ENCODE measurements at places on chromosomes 16 and 17.

DNA sequence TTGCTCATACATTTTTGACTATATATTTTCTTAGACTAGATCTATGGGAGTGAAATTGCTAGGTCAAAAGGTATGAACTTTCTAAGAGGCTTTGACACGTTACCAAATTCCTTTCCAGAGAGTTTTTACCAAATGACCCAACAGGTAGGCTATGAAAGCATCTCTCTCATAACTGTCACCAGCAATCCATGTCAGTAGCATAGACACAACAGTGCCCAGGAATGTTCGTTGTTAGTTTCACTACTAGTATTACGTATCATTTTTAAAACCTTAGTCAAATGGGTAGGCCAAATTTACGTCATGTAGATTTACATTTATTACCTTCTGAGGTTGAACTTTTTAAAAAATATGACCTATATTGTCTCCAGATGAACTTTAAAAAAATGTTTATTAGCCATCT is 66.8 kb downstream of the MARCHF10 start:
- DNase-seq = no peak

- DNase-seq = peak; percentile 89
Measured at GRCh38 chr17:19724501-19725420, 8.4 kb upstream of the SLC47A2 start.

- no peak for DNase-seq
Measured at GRCh38 chr17:35889241-35889640, 9.1 kb upstream of the CCL5 start.

DNA sequence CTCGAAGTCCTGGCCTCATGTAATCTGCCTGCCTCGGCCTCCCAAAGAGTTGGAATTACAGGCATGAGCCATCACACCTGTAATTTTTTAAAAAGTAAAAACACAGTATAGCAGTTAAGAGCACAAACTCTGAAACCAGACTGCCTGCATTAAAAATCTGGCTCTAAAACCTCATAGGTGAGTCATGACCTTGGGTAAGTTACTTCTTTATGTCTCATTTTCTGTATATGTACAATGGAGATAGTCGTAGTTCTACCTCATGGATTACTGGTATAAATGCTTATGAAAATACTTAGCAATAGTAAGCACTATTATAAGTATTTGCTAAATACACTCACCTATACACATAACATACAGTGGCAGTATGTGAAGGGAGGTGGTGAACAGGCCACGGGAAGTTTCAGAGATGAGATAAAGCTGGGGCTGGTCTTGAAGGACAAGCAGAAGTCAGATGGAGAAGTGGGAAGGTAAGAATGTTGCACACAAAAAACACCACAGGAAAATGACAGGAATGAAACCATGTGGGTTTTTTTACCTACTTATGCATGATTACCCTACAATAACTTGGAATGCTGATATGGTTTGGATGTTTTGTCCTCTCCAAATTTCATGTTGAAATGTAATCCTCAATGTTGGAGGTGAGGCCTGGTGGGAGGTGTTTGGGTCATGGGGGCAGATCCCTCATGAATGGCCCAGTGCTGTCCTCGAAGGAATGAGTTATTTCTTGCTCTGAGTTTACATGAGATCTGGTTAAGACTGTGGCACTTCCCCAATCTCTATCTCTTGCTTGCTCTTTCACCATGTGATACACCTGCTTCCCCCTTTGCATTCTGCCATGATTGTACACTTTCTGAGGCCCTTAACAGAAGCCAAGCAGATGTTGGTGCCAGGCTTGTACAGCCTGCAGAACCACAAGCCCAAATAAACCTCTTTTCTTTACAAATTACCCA is 33.9 kb downstream of the ZNF652 start:
- DNase-seq = no peak

DNA sequence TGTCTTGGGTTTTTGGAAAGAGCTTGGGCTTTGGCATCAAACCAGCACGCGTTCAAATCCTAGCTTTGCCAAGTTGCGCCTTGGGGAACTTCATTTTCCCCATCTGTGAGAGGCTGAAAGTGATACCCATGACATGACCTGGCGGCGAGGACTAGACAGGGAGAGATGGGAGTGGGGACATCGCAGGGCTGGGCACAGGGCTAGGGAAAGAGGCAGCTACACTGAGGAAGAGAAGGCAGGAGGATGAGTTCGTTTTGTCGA is 202.9 kb downstream of the IRF8 start:
- no peak for DNase-seq

DNA sequence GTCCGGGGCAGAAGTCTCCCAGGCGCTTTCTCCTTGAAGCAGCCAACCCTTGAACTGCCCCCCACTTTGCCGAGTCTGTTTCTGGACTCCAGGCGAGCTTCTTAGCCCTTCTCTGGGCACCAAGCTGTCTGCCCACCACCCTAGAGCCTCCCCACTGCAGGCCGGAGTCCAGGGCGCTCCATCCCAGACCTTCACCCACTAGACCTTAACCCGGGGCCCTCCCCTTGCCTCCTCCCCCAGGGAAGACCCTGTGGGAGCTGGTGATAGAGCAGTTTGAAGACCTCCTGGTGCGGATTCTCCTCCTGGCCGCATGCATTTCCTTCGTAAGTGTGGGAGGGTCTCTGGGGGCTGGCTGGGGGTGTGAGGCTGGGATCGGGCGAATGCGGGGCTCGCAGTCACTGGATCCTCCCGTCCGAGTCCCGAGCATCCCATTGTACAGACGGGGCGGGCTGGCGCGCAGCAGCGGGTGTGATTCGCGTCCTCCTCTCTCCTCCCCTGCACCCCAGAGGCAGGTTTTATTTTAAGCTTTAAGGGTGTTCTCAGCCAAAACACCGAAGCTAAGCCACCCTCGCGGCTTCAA is 1.1 kb downstream of the ATP2A1 start:
- peak; percentile 36 for DNase-seq
